T-helper 17 cell (primary cell): ENCODE measurements at places on chromosomes 3 and 15.

- peaks cover 9% of the 10 kb centered on the region for H3K4me1 ChIP-seq
- no peak for DNase-seq
- H3K27me3 ChIP-seq: peaks cover 69% of the 10 kb centered on the region
- H3K27ac ChIP-seq: no peak overlapping the region
These were observed 1.7 kb downstream of the BNC1 start for GRCh38 chr15:83282776-83283137.

DNA sequence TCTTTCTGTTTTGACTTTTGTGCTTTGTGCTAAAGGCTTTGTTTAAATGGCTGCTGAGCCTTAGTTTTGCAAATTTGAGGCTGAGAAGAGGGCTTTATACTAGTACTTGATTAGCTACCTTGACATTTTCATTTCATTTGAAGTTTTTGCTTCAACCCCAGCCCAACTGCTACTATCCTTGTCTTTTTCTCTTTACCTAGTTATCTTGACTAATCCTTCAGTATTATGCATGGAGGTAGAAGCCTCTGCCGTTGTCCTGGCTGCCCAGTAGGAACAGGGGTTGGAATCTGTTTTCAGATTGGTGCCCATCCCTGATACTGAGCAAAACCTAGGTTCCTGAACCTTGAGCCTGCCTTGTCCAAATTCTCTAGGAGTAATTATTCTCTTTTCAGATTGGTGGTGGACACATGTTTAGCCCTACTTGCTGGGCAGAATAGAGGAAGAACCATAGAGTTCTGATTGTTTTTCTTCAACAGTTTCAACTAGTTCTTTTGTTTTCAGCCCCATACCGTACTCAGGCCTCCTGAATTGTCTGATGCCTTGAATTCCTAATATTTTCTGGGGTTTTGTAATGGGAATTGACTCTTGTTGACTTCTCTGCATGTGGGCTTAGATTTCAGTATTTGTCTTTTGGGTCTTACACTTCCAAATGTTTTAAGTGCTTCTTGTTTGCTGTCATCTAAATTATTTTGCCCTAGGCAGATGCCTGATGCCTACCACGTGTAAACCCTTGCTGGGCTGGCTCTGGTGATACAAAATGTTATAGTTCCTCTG lies 143.2 kb downstream of the DOCK3 start:
- DNase-seq: no peak
- no peaks in the 10 kb centered on the region for H3K27me3 ChIP-seq
- no peaks in the 10 kb centered on the region for H3K4me1 ChIP-seq
- H3K36me3 ChIP-seq: no peaks in the 10 kb centered on the region
- no peak overlapping the region for H3K4me3 ChIP-seq
- H3K27ac ChIP-seq: no peak overlapping the region

DNA sequence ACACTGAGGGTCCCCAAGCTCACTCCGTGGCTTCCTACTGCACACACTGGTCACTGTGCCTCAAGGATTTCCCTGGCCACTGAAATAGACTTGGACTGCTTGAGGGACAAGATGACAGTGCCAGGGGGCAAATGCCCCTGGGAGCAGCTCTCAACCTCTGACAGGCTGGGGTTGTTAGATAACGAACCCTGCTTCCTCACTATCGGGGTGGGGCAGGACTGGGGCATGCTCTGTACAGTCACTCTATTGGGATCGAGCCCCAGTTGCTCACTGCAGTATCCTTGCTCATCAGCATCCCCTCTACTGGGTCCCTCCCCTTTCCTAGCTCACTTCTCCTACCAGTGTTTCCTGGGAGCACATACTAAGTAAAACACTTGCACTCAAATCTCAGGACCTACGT lies 610.8 kb downstream of the NTRK3 start:
- no peak for DNase-seq
- H3K4me1 ChIP-seq: peaks cover 8% of the 10 kb centered on the region
- no peak overlapping the region for H3K4me3 ChIP-seq
- H3K27ac ChIP-seq: no peak overlapping the region

DNA sequence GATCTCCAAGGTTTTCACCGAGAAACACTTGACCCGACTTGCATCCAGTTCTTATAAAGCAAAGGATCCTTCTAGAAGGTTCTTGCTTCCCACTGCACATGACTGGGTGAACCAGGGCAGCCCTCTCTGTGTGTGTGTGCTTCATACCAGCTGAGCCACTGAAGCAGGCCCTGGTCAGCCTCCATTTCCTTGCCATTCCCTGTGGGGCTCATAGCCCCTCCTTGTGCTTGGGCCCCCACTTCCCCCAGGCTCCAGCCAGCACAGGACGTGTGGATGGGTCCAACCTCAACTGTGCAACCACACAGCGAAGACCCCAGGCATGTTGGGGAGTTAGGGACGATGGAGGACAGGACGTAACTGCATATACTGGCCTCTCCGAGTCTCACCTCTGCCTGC lies 15.5 kb downstream of the KLF15 start:
- DNase-seq: no peak
- H3K36me3 ChIP-seq: no peaks in the 10 kb centered on the region
- peaks cover 34% of the 10 kb centered on the region for H3K27me3 ChIP-seq
- no peaks in the 10 kb centered on the region for H3K4me1 ChIP-seq
- no peak overlapping the region for H3K4me3 ChIP-seq
- no peak overlapping the region for H3K27ac ChIP-seq

DNA sequence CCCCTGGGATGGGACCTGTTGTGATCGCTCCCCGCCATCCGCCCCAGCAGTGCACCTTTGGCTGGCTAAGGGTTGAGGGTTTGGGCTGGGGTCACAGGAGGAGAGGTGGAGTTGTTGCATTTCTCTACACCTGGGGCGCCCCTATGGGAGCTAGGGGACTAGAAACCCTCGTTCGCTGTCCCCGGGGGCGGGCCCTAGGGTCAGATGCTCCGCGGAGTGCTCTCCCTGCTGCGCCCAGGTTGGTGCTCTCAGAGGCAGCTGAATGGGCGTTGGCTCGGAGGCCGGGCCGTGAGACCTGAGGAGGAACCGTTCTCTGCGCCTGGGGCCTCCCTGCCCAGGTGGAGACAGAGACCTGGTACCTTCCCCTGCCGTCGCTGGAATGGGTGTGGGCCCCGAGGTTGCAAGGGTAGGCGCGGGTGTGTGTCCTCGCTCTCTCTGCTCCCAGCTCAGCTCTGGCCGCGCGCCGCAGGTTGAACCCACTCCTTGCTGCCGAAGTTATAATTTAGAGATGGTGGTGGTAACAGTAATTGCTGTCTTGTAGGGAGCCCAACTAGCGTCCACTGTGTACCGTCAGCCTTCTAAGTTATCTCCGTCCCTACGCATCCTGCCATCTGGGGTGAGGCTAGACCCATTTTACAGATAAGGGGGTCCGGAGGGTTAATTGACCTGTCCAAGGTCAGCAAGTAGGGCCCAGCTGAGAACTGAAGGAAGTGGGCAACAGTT lies 965 bp downstream of the FLNB start:
- no peaks in the 10 kb centered on the region for H3K36me3 ChIP-seq
- peaks cover 25% of the 10 kb centered on the region for H3K4me1 ChIP-seq
- no peaks in the 10 kb centered on the region for H3K27me3 ChIP-seq
- no peak for DNase-seq

- peak overlapping the region; percentile 73 for H3K4me3 ChIP-seq
- peaks cover 19% of the 10 kb centered on the region for H3K27me3 ChIP-seq
- H3K27ac ChIP-seq: no peak overlapping the region
- no peaks in the 10 kb centered on the region for H3K36me3 ChIP-seq
These were observed 21.5 kb downstream of the SSUH2 start for GRCh38 chr3:8622873-8623691.

DNA sequence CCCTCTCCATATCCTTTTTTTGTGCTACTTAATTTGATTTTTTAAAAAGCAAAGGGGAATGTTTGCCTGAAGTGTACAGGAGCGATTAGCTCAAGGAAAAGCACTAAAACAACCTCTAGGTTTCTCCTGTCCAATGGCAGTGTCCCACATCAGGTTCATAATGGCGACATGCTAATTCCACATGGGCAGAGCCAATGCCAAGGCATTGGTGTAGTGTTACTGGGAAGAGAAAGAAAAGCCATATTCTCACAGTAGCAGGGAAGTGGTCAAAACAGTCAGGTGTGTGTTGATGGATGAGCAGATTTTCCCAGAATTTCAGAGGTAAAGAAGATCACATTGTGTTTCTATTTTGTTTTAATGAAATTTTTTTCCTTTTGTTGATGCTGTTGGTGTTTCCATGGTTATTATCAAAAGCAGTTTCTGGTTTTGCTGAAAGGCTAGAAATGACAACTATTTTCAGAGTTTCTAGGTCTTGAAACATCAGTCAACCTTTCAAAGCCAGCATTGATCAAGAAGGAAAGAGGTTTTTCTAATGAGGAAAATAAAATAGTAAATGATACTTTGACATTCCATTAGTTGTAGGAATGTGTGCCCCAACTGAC lies 65.2 kb downstream of the FNDC3B start:
- H3K4me3 ChIP-seq: no peak overlapping the region
- no peak for DNase-seq
- peaks cover 58% of the 10 kb centered on the region for H3K4me1 ChIP-seq
- H3K27me3 ChIP-seq: no peaks in the 10 kb centered on the region
- peak overlapping the region; percentile 97 for H3K27ac ChIP-seq

DNA sequence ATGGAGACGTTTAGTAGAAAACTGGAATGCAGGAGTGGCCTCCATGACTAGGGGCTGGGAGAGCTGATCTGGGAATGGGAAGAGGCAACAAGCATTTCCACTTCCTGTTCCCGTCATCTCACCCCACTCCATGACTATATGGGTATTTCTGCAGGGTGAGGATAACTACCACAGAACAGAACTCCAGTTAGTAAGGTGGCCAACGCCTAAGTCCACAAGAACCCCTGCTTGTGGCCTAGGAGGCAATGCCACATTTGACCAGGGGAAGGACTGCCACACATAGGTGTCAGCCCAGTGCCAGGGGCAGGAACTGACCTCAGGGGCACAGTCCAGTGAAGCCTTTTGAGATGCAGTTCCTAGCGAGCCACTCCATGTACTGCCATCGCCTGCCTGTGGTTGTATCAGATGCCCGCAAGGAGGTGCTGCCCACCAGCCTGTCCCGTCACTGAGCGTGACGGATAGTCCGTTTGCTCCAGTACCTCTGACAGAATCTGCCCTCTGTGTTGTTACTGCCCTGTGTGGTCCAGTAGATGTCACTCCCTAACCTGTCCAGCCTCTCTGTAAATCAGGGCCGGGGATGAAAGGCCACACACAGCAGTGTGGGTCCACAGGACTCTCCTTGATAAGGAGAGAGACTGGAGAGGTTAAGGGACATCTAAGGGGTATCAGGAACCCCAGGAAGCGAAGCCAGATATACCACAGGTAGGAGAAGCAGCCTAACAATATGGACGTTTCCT lies 3.5 kb upstream of the MTFMT start:
- H3K36me3 ChIP-seq: peaks cover 3% of the 10 kb centered on the region
- H3K27me3 ChIP-seq: peaks cover 23% of the 10 kb centered on the region
- no peak overlapping the region for H3K27ac ChIP-seq
- no peak overlapping the region for H3K4me3 ChIP-seq
- peaks cover 12% of the 10 kb centered on the region for H3K4me1 ChIP-seq

DNA sequence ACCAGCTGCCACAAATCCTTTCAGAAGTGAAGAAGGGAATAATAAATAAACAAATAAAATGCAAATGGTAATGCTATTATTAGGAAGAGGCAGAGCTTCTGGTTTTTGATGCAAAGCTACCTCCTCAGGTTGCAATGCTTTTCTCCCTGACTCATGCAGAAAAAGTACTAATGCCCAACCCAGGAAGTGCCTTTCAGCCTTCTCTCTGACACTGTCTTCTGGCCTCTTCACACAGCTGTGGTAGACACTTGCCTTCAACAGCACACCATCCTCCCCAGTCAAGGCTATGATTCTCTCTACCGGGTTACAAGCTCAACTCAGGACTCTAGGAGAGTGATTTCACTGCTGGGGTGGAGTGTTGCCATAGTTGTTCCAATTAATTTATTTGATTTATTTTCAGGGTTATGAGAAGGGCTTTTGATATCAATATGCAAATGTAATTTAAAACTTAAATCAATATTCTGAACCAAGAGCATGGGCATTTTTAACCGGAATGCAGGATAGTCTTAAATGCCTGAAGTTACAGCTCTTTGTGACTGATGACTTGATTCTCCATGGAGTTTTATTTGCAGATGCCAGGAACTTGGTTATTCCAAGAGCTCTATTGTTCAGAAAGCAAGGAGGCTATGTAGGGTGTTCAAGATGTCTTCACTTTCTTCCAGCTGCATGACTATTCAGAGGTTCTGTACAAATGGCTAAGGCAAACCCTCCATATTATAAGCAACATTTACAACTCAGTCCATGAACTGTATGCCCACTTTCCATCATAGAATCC lies 27.1 kb upstream of the GALNT15 start:
- no peak overlapping the region for H3K4me3 ChIP-seq
- no peak overlapping the region for H3K27ac ChIP-seq
- no peaks in the 10 kb centered on the region for H3K36me3 ChIP-seq

- H3K36me3 ChIP-seq: no peaks in the 10 kb centered on the region
- peak overlapping the region; percentile 79 for H3K27ac ChIP-seq
- H3K27me3 ChIP-seq: no peaks in the 10 kb centered on the region
- H3K4me3 ChIP-seq: peak overlapping the region; percentile 57
These were observed 47.1 kb upstream of the AKAP13 start for GRCh38 chr15:85333132-85333831.
